ENCODE measurements at places on chromosomes 5 and 9.

GRCh38 chr5:5040712-5041111 lies 99.4 kb upstream of the ADAMTS16 start:
- no peak for DNase-seq

DNA sequence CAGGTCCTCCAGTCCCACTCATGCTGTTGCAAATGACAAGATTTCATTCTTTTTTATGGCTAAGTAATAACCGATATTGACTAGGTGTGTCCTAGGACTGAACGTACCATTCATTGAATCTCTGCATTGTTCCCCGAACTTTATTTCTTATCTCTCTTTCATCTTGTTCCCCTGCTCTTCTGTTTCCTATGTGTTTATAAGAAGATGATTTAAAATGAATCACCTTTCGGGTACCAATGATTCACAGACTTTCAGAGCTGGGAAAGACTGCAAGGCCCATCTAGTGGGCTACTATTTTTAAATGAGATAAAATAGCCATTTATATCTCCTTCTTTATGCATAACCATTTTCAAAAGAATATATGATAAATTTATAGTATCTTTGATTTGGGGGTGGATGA lies 133.0 kb downstream of the CDH18 start:
- no peak for DNase-seq

- no peak for DNase-seq
These were observed 8.6 kb upstream of the PRRX2 start for GRCh38 chr9:129656795-129657390.

- no peak for DNase-seq
These were observed 370.8 kb downstream of the TLE1 start for GRCh38 chr9:81318571-81318970.

DNA sequence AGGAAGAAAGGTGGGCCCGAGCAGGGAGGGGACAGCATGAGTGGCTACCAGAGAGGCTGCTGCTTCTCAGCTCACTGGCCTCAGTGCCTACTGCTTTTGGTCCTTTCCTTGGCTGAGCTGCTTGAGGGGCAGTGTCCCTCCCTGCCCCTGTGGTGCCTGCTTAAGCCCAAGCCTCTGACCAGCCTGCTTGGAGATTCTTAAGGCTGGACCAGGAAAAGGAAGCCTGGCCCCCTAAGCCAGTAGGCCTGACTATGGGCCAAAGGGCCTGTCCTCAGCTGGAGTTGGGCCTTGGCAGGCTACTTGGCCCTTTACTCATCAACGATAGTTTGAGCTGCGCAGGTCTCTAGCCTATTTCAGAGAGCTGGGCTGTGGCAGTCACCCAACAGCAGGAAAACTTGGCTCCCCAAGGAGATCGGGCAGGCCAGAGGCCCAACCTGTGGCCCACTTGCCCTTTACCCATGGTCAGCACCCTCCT lies 24.9 kb downstream of the TCF7 start:
- no peak for DNase-seq

DNA sequence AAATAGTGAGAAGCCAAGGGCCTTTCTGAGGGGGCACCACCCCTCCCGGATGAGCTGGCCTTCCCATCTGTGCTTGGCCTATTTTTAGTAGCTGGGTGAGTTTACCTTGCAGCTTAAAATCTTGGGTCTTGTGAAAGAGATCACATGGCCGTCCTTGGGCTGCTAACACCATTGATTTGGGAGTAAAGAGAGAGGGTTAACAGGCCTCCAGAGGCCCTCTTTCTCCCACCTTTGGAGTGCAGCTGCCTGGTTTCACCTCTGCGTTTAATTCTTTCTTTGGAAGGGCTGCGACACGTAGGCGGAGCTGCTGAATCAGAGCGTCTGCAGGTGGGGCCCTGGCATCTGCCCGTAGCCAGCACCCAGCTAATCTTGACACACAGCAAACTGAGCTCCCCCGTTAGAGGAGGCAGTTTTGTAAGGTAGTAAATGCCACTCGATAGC lies 12.8 kb downstream of the OLFM1 start:
- DNase-seq, result no peak

- no peak for DNase-seq
These were observed 15.6 kb downstream of the RIC1 start for GRCh38 chr9:5644501-5644900.

Data from NCI-H1092 (cell line).